ENCODE measurements at places on chromosomes 3 and 15.

- no peak for DNase-seq
Observed at GRCh38 chr3:129576514-129577352, 29.7 kb downstream of the PLXND1 start.

- no peak for DNase-seq
Observed at GRCh38 chr3:5001135-5001534, 21.9 kb downstream of the BHLHE40 start.

GRCh38 chr15:84647726-84648125, 6.4 kb downstream of the WDR73 start:
- no peak for DNase-seq

GRCh38 chr3:65126527-65127410, 439.0 kb upstream of the ADAMTS9 start:
- peak; percentile 15 for DNase-seq
